Kidney (tissue), 22 donors: ENCODE measurements at places on chromosomes 3 and 15.

DNA sequence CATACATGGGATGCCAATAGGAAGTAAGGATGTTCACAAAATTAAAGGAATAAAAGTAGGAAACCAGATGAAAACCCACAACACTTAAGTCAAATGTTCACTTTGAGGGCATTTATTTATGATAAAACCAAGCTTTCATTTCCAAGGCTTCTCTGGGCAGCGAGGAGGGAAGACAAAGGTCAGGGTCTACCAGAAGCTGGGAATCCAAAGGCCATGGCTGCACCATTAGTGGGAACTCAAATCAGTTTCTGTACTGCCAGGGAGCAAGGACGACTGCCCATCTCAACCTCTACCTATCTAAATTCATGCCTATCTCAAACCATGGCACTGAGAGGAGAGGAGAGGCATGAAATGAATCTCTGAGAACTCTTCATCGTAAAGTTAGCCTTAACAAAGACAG lies 22.6 kb downstream of the PBRM1 start:
- no peak for DNase-seq

DNA sequence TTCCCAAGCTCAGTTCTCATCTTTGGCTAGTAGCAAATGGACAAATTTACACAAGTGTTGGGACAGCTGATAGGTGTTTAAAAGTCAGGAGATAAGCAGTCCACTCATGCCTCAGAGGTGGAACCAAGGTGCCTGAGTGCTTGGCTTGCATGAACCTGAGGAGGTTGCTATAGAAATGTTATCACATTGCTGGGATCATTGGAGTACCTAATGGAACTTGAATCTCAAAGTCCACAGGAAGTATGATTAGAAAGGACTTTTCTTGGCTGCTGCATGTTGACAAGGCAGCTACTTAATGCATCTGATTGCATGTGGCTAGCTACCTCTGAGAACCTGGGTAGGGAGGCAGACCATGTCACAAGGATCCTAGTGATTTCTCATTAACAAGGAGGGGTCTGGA lies 39.5 kb upstream of the C3orf80 start:
- DNase-seq: no peak

DNA sequence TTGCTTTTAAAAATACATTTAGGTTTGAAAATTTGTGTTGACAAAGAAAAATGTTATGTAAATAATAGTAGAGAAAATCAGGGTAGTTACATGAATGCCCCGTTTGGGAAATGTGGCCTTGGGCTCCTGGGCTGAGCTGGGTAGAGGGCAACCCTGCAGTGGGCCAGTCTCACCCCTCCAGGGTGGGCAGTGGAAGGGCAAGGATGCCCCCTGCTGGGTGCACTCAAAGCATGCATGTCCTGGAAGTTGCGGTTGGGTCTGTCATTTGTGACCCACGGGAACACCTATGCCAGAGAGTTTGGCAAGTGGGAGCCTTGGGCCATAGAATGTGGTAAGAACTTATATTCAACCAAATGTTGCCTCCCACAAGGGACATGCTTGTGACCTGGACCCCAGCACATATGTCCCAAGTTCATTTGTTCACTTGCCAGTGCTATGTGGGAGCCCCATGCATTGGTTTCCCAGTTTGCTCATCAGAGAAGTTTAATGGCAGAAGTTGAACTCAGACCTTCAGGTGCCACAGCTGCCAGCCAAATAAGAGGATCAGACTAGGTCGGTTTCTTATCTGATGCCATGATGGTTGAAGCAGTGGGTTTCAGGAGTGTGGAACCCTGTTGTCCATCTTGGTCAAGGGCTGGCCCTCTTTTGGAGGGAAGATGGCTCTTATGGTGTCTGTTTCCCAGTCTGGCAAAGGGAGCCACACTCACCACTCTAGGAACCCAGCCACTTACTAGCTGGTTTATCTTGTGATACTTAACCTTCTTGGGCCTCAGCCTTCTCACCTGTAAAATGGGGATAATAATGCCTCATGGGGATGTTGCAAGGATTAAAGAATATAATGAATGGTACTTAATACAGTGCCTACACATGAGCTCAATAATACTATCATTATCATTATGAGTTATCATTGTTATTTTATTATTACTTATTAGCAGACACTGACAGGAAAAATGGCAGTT lies 2.5 kb upstream of the PLCB2 start:
- peak; percentile 77 for DNase-seq

DNA sequence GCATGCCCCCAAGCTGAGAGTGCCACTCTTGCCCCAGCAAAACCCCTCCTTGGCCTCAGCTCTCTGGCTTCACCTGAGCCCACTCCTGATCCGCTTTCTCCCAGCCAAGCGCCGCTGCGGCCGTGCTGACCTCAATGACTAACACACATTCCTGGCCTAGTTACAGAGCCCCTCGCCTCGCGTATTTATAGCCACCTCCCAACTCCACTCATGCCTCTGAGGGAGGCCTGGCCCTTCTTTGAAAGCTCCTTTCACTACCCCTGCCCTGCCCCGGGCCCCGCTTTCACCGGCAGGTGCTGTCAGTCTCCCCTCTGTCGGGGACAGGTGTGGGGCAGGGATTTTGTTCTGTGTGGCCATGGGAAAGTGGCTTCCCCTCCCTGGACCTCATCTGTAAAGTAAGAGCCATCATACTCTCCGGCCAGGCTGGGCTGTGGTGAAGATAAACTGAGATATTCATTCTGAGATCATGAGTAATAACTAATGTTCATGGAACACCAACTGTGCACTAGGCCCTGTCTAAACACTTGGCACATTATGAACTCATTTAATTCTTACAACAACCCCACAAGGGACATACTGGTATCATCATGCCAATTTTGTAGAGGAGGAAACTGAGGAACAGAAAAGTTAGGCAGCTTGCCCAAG lies 13.2 kb upstream of the ATP2B2 start:
- no peak for DNase-seq

DNA sequence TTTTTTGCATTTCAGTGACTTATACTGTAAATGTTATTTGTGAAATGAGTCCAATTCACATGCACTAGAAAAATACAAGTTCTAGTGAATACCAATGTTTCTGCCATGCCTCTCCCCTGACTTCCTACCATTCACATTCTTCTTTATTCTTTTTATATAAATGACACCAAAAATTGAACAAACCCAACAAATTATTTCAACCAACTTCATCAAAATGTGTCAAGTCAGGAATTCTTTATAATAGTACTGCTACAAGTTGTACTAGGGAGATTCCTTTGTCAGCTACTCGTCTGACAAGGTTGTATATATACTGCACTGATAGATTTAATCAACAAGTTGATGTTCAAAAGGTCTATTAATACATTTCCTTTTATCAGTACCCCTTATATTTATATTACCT lies 3.0 kb downstream of the TBL1XR1 start:
- DNase-seq: no peak
